Fibroblast of skin of left quadriceps (primary cell): ENCODE measurements at places on chromosomes 1 and 21.

GRCh38 chr21:31460980-31461379 lies 116.9 kb upstream of the TIAM1 start:
- no peak for DNase-seq

GRCh38 chr1:172320733-172321132 lies 99.8 kb upstream of the C1orf105 start:
- DNase-seq = peak; percentile 63

DNA sequence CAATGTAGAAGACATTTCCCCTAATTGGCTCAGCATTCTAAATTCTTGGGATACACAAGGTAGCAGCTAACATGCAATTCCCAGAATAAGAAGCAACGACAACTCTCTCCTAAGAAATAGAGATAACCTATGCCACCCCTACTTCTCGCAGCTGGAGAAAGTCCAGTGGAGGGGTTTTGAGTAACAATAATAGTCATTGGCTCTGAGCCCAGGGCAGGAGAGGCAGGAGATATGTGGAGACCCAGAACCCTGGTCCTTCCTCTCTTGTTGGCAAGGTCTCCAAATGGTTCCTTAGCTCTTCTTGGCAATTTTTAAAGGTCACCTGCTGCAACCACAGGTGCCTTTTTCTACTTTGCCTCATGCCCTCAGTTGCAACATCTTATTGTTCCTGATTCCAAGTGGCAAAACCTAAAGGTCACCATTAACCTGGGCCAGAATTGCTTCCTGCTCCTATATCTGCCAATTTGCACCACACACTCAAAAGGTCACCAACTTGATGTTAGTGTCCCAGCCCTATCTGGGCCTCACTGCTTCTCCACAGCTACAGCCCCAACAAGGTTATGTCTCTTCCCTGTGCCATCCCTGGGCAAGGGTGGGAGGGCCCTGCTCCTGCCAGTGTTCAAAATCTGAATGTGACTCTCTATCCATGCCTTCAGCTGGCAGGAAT lies 36.7 kb downstream of the TBX15 start:
- no peak for DNase-seq

- no peak for DNase-seq
Measured at GRCh38 chr1:10866321-10867093, 70.1 kb upstream of the CASZ1 start.

- DNase-seq = no peak
Measured at GRCh38 chr21:43749651-43750262, 26.4 kb downstream of the CSTB start.

DNA sequence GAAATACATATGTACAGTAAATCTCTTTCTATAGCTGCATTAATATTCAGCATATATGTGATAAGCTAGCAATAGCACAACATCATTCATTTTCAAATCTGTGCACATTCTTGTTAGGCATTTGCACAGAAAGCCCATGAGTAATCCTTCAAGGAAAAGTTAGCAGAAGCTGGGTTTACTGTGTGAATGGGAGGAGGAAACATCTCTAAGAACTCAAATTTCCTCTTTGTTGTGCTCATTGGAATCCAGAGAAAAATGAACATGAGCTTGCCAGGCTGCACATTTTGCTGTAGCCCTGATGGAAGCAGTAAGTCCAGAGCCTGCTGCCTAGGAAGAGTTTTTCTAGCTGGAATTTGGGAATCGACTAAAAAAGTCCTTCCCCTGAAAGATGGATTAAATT lies 214.2 kb upstream of the FOXD3 start:
- DNase-seq = peak; percentile 24

- no peak for DNase-seq
Measured at GRCh38 chr1:160807738-160808137, 11.8 kb downstream of the LY9 start.

DNA sequence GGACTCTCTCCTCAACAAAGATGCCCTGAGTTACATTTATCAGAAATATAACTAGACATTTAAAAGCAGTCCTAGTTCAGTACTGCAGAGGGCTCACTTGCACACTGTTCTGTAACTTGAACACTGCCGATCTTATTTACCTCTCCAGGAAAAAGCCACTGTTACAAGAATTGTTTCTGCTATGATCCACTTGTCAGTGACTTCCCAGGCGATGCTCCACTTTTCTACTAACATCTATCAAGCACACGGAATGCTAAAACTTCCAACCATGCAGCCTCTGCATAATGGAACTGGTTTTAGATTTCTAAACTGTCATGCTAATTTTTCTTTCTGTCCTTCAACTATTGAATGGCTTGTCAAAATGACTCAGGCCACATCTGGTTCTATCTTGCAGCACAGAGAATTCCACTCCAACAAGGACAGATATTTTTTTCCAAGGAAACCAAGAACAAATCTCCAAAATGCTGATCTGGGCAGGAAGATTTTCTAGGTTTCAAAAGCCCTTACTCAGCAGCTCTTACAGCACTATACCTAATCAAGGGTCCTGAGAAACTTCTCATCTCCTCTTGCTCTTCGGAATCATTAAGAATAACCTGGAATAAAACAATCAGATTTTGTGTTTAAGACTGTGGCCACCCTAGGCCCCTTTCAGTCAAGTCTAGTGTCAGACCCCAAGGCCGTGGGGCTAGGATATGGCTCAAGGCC lies 9.9 kb downstream of the SEC16B start:
- no peak for DNase-seq

DNA sequence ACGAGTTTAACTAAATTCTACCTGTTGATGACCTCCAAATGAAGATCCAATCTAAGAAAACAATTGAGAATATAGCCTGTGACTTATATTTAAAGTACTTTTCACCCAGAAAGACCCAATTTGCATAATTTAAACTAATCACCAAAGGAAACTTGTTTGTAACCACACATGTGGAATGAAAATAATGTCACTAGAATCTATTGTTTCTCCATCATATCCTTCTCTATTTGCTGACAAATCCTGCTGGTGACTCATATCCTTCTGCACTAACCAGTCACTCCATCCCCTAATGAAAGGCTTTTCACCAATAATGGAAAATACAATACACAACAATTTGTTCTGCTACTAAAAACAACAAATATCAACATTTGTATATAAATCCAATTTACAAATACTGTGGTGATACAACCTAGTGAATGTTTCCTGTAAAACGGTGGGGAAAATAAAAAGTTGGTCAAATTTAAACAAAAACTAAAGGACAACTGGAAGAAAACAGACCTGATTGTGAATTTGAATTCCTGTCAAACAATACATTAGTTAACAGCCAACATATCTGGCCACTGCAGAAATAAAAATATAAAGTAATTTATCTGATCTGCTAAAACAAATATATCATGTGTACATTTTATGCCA lies 6.5 kb downstream of the PTP4A2 start:
- DNase-seq = no peak

DNA sequence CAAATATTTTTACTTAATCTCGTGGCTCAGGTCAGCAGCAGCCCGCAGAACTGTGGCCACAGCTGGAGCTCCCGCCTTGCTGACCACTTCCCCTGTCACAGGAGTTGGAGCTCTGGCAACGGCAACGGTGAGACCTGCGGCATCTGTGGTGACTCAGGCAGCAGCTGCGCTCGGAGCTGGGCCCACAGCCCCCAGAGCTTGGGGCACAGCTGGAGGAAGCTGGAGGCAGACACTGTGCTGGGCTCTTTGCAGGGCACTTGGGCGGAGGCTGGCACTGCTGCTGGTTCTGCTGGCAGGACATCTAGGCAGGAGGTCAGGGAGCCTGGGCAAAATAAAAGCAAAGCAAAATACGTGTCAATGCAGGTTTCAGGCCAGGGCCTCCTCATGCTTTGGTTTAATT lies at the start of gene LCE3A:
TSS of gene LCE3A (minus strand) at position 301 of the 400 bp plus-strand sequence. CDS start at position 301, 0 bp downstream.
- DNase-seq = no peak

DNA sequence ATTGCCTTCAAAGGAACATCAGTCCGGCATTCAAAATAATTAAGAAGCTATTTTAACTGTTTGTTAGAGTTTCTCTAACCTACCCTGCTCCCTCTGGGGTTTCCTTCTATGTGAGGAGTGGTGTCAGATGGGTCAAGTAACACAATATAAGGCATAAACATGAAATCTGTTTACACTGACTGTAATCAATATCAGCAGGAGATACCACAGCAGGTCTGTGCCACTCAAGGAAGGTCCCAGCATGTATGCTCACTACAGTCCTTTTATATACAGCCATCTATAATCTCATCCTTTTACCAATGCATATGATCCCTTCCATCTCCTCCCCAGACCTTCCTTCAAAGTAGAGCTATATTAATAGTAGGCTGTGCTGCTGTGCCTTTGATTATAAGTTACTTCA lies 25.4 kb downstream of the EEIG2 start:
- DNase-seq = no peak

DNA sequence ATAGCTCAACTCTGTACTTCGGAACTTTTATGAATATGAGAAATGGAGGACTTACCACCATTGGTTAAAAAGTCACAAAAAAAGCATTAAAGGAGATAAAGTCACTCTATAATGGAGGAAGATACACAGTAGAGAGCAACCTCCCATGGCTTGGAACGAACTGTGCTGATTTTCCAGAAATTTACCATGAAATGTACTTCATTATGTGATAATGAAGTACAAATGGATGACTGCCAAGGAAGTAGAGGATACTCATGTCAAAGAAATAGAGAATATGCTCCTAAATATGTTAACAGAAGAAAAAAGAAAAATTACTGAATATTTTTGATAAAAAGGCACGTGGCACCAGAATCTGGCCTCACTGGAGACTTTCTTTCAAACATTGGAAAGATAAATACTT lies 23.6 kb upstream of the PLA2G2E start:
- no peak for DNase-seq

GRCh38 chr21:42027822-42028765 lies 17.9 kb upstream of the ZBTB21 start:
- no peak for DNase-seq

DNA sequence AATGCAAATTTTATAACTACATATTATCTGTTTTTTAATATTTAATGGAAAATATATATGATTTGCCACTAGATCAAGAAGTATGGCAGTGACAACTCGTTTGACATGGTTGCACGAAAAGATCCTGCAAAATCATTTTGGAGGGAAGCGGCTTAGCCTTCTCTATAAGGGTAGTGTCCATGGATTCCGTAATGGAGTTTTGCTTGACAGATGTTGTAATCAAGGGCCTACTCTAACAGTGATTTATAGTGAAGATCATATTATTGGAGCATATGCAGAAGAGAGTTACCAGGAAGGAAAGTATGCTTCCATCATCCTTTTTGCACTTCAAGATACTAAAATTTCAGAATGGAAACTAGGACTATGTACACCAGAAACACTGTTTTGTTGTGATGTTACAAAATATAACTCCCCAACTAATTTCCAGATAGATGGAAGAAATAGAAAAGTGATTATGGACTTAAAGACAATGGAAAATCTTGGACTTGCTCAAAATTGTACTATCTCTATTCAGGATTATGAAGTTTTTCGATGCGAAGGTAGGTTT lies 556 bp downstream of the IFI44 start:
- DNase-seq = no peak

DNA sequence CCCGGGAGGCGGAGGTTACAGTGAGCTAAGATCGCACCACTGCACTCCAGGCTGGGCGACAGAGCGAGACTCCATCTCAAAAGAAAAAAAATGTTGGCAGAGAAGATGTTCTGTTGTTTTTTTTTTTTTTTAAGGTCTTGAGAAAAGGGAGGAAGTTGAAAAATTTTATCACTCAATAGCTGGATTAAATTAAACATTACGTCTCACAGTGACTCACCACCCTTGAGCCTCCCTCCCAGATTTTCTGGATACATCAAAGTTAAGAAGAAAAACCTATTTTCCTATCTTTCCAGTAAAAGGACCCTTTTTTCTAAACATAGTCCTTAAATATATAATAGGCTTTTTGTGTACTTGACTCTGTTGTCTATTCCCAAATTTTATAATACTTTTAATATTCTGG lies 35.5 kb downstream of the IFNAR1 start:
- DNase-seq = peak; percentile 39

- DNase-seq = no peak
Measured at GRCh38 chr1:86416343-86416742, 7.6 kb upstream of the CLCA2 start.

DNA sequence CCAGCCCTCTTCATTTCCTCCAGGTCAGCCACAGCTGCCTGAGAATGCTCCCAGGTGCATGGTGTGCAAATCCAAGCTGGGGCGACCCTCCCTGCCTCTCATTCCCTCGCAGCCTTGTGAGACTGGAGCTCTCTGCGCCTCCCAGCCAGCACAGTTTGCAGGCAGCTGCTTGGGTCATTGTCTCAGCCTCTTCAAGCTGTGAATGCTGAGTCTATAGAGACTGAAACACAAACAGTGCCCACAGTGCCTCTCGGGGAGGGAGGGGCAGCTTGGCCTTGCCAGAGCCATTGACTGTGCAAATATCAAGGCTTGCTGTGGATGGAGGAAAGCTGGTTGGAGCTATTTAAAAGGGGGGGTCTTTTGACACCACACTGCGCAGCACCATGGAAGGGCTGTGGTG lies 10.6 kb downstream of the PLXNA2 start:
- no peak for DNase-seq

DNA sequence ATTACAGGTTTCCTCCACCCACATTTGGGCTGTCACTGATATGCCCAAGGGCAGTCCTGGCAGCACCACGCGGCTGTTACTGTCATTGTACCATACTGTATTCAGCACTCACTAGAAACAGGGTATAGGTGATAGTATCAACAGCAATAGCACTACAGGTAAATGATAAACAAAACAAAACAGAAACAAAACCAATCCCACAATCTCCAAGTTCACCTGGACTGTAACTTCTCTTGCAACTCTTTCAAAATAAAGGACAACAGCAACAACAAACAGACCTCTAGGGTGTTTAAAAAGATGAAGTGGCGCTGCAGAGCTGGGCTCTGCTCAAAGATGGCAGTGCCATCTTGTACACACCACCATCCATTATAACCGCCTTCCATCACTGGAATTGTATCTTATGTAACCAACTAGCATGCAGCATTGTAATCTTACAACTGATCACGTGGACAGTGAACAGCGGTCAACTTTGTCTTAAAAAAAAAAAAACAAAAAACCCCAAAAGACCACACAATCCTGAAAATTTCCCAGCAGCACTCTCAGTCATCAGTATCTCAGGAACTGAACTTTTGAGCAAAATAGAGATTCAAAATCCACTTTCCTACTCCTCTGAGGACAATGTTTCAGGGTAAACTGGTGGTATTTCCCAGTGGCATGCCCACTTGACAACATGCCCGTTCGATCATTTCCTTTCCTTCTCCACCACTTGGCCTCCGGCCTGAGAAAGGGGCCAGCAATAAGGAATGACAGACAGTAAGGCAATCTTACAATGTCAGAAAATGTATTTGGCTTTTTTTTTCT lies 3.8 kb downstream of the IRF2BP2 start:
- no peak for DNase-seq

DNA sequence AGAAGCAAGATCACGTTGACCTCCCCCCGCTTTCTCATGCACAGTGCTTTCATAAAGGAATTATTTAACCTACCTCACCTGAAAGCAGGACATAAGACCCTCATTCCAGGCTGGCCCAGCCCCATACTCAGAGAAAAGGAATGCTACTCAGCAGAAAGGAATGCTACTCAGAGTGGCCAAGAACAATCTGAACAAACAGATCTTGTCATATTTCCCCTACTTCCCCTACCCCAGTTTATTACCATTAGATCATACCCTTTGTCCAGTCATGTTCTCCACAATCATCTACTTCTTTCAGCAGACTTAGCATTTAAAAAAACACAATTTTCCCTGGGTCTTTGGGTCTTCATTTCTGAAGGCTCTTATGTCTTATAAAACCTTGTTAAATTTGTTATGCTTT lies 89.8 kb downstream of the SLC16A1 start:
- peak; percentile 17 for DNase-seq
